ENCODE measurements at places on chromosomes 7 and 10.

- no peak for DNase-seq
These were observed 169.8 kb downstream of the NOC3L start for GRCh38 chr10:94192974-94193373.

DNA sequence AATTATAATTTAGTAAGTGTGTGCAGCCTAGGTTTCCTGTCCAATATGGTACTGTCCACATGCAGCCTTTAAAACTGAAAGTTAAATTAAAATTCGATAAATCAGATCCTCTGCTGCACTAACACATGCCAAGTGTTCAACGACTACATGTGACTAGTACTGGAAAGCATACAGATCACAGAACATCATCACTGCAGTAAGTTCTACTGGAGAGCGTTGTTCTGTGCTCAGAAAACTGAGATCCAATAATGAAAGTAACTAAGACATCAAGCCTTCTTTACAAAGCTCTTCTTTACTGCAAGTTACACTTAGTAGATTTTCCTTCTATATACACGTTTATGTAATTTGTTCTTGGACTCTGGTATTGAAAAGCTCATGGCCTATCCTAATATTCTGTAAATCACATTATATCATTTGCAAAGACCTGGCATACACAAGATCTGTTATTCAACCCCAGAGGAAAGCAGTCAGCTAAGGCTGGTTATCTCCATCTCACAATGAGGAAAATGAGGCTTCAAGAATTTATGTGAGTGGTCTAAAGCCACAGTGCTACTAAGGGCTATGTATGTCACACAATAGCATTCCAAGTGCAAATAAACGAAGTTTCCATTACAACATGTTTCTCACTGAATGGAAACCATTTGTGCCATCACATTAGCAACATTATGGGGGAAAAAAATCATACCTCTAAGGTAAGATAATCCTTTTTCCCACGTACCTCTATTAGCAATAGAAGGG is 77.6 kb downstream of the VPS41 start:
- no peak for DNase-seq

DNA sequence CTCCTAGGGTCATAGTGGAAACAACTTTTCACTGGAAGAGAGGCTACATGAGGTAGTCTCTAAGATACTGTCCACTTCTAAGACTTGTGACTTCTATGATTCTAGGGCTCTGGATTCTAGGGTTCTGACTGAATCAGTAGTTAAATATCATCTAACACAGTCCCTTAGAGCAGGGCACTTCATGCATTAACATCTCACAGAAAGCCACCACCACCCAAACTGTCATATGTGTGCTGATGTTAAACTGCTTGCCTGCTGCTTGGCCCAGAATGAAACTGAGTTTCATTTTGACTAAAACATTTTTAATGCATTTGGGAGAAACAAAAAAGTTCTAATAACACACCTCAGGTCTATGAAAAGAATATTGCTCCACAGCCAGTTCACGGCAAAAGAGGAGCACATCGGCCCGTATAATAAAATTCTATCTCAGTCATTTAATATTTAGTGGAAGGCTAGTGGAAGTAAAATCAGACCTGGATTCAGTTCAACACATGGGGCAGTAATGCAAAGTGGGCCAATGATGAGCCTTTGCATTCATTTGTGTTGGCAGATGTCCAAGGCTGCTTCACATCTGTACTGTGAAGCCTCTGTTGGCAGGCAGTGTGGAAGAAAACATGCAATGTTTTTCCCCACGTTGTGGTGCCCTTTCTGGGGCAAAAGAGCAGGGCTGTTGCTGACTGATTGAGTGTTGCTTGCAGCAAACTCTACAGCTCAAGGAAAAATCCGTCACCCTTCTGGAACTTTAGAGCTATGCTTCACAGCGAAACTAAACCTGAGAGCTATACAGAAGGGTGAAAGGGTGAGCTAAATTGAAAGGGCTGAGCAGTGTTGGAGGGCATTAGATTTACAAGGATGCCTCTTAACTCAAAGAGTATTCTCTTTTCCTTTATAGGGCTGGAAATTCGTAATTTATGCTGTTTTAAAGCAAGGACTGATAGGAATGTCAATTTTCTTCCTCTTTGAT is 33.5 kb upstream of the AUTS2 start:
- no peak for DNase-seq

GRCh38 chr10:133104963-133105640 is 17.4 kb downstream of the ADGRA1 start:
- DNase-seq, result no peak

DNA sequence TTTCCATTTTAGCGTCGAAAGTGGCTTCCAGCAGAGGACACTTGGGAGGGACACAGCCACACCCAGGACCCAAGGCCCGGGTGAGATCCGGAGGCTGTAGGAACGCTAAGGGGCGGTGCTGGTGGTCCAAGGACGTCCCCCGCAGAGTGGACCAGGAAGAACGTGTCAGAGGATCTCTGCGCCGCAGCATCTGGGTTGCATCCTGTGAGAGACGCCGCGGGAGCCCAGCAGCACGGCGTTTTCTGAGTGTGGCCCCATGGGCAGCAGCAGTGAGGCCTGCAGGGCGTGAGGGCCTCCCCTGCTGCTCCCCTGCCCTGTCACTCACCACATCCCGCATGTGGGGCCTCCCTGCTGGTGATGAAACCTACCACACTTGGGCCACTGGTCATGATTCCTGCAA is 40.5 kb upstream of the BNIP3 start:
- DNase-seq, result no peak

GRCh38 chr10:75404815-75405597 is 3.4 kb upstream of the ZNF503 start:
- no peak for DNase-seq

- DNase-seq, result no peak
These were observed 2.6 kb upstream of the MUC12 start for GRCh38 chr7:100966542-100967291.

- DNase-seq, result no peak
These were observed 10.7 kb upstream of the PRPS1L1 start for GRCh38 chr7:18038382-18038781.

DNA sequence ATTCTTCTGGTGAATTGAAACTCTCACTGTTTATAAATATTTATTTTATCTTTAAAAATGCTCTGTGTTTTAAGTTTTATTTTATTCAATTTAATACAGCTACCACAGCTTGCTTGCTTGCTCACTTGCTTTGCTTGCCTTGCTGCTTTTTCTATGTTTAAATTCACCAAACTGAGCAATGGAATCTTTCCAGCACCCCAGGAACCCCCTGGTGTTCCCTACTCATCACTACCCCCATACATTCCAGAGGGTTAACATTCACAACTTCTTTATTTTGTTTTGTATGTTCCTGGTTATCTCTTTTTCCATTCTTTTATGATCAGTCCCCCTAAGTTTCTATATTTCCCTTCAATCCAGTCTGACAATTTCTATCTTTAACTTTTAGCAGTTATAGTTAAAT is 166.5 kb upstream of the COL1A2 start:
- DNase-seq, result no peak

GRCh38 chr10:91540733-91541132 is 92.1 kb downstream of the PPP1R3C start:
- no peak for DNase-seq

GRCh38 chr7:82839555-82839954 is 323.1 kb downstream of the PCLO start:
- no peak for DNase-seq
